ENCODE measurements at places on chromosomes 12 and 14. TPM values are rescaled to one million over a fixed set of nuclear protein-coding genes. Genes with fewer than 3 reads are reported as not detected.

- peak; percentile 60 for DNase-seq
These were observed 2.8 kb downstream of the TBX5 start for GRCh38 chr12:114403011-114403689.

DNA sequence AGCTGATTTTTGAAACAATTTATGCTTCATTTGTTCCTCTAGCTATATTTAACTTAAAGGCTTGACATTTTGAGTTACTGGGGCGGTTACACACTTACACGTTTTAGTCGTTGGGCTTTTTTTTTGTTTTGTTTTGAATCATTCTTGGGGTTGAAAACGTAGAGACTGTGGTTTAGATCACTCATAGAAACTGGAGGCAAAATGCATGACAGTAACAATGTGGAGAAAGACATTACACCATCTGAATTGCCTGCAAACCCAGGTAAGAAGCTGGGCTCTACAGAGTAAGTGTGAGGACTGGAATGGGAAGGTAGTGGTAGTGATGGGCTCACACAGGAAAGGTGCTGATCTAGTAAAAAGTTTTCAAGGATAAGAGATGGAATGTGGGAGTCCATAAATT is at the start of gene CLEC2D:
Gene CLEC2D (plus strand): TSS at position 180 of the 400 bp plus-strand sequence. CDS start 22 bp downstream, at position 202.
- DNase-seq = no peak

- DNase-seq = peak; percentile 61
These were observed 29.2 kb upstream of the TSPAN9 start for GRCh38 chr12:3047961-3048360.

Gene B3GNT4
- not detected for total RNA-seq

Gene GPR68
- 6.4 TPM for total RNA-seq

Gene AMDHD1
- 0.46 TPM for total RNA-seq

Gene CS
- total RNA-seq = 109 TPM
